Activated CD4-positive, alpha-beta T cell treated with anti-CD3 and anti-CD28 coated beads, Interleukin-2, amount 10 ng/mL, durations not matched to agents 7 days and 5 days (primary cell): ENCODE measurements at places on chromosomes 13 and 19. TPM values are rescaled to one million over a fixed set of nuclear protein-coding genes. Genes with fewer than 3 reads are reported as not detected.

The ZNF304 gene
- 9.0 TPM for total RNA-seq

The MCEMP1 gene
- not detected for total RNA-seq

The KIRREL2 gene
- 0.19 TPM for total RNA-seq

The ZNF546 gene
- 6.1 TPM for total RNA-seq

DNA sequence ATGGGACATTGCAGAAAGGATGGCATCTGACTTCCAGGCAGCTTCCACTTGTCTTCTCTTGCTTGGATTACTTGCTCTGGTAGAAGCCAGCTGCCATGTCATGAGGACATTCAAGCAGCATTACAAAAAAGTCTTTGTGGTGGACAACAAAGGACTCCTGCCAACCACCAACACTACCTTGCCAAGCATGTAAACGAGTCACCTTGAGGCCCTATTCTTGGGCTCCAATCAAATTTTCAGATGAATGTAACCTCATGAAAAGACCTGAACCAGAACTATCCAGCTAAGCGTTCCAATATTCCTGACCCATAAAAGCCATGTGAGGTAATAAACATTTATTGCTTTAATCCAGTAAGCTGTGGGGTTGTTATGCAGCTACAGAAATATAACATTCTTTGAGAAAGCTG, 12.5 kb downstream of the PROSER1 start:
- DNase-seq: no peak

- DNase-seq: no peak
Measured at GRCh38 chr13:84684048-84684662, 801.9 kb upstream of the SLITRK1 start.

DNA sequence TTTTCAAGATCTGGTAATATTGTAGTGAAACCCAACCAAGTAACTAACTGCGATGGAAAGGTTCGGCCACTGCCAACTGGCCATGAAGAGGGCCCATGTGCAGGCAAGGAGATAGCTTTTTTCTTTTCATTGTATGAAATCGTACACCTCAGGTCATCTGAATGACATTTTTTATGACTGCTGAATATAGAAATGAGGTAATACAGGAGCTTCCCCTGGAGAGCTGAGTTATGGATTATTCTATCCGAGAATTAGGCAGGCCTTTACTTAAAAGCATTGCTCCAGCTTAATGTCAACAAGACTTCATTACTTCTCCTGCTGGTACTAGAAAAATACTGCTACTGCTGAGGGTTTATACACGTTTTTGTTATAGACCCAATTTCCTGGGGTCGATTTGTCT, 1215.6 kb downstream of the EFNB2 start:
- no peak for DNase-seq

DNA sequence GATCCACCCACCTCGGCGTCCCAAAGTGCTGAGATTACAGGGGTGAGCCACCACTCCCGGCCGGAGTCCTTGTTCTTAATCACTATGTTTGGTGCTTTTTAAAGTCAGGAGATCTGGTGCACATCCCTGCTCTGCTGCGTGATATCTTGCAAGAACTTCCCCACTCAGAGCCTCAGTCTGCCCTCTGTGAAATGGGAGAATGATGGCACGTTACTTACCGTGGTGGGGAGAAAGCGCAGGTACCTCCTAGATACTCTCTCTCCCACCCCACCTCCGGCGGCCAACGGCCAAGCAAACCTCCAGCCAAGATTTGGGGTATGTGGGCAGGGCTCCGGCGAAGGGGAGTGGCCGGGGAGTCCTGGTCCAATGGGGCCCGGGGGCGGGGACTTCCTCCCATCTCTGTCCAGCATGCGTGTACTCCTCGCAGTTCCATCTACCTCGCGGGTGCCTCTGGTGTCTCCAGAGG, at the start of gene RYR1:
RYR1 (plus strand) TSS at position 424 of the 466 bp plus-strand sequence. CDS start 139 bp downstream, outside the sequence.
- peak; percentile 46 for DNase-seq

DNA sequence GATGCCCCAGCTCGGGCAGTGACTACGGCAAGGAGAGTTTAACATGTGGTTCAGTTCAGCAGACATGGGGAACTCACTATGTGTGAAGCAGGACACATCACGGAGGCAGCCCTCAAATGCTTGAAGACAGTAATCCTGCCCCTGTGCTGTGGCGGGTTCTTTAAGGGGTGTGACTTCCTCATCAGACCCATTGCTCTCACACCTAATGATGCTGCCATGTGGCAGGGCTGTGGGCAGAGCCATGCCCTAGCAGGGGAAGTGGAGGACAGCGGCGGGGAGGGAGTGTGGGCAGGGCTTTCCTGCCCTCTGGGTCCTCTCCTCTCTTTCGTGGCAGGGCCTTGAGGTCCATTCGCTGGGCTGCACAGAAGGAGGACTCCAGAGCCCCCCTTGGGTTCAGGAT, 131.1 kb upstream of the GJB6 start:
- DNase-seq: no peak
